Purkinje cell (primary cell): ENCODE measurements at places on chromosomes 12 and 14. TPM values are rescaled to one million over a fixed set of nuclear protein-coding genes. Genes with fewer than 3 reads are reported as not detected.

FBRSL1 gene
- 0.17 TPM in 2 replicates for polyA plus RNA-seq

AICDA gene
- polyA plus RNA-seq: not detected in 2 replicates

MIPOL1 gene
- 9.2 and 15.0 TPM in 2 replicates for polyA plus RNA-seq

NUDT4 gene
- 79.9 and 93.9 TPM in 2 replicates for polyA plus RNA-seq

LRP1-AS gene
- polyA plus RNA-seq: not detected in 2 replicates

DIABLO gene
- polyA plus RNA-seq: 50.7 and 61.4 TPM in 2 replicates

TEX52 gene
- not detected in 2 replicates for polyA plus RNA-seq

GPR84 gene
- not detected in 2 replicates for polyA plus RNA-seq

HOXC5 gene
- polyA plus RNA-seq: not detected in 2 replicates

KRT71 gene
- not detected in 2 replicates for polyA plus RNA-seq

DEGS2 gene
- 1.2 TPM in 1 of 2 replicates, not detected in the other for polyA plus RNA-seq

KRT2 gene
- polyA plus RNA-seq: not detected in 2 replicates

PYM1 gene
- polyA plus RNA-seq: 19.0 and 28.9 TPM in 2 replicates

KRT85 gene
- polyA plus RNA-seq: not detected in 2 replicates

GUCY2C gene
- polyA plus RNA-seq: not detected in 2 replicates

MYH7 gene
- polyA plus RNA-seq: not detected in 2 replicates

RPS6KL1 gene
- 7.9 and 15.2 TPM in 2 replicates for polyA plus RNA-seq

RXYLT1 gene
- polyA plus RNA-seq: 10.2 and 17.0 TPM in 2 replicates

C1QL4 gene
- polyA plus RNA-seq: not detected in 2 replicates

LALBA gene
- polyA plus RNA-seq: not detected in 2 replicates

C3AR1 gene
- not detected in 2 replicates for polyA plus RNA-seq

CPNE6 gene
- 30.4 and 42.2 TPM in 2 replicates for polyA plus RNA-seq

SLC5A8 gene
- polyA plus RNA-seq: 0.16 TPM in 1 of 2 replicates, not detected in the other

MVK gene
- 1.4 and 2.7 TPM in 2 replicates for polyA plus RNA-seq

GPRC5A gene
- not detected in 2 replicates for polyA plus RNA-seq

PITPNM2 gene
- polyA plus RNA-seq: 0.23 and 0.39 TPM in 2 replicates

GALNT8 gene
- 76.3 and 79.6 TPM in 2 replicates for polyA plus RNA-seq

POMT2 gene
- polyA plus RNA-seq: 0.62 and 1.1 TPM in 2 replicates

RASAL1 gene
- 5.5 TPM in 1 of 2 replicates, not detected in the other for polyA plus RNA-seq

NCOR2 gene
- 2.0 and 2.2 TPM in 2 replicates for polyA plus RNA-seq

CLSTN3 gene
- 125 and 134 TPM in 2 replicates for polyA plus RNA-seq

TPPP2 gene
- polyA plus RNA-seq: not detected in 2 replicates

SYNE3 gene
- 0.97 and 1.6 TPM in 2 replicates for polyA plus RNA-seq

CIPC gene
- 18.2 and 27.7 TPM in 2 replicates for polyA plus RNA-seq

CD69 gene
- polyA plus RNA-seq: 0.24 TPM in 1 of 2 replicates, not detected in the other

DHRS2 gene
- polyA plus RNA-seq: not detected in 2 replicates

RERGL gene
- polyA plus RNA-seq: 3.9 and 4.0 TPM in 2 replicates

MUCL1 gene
- polyA plus RNA-seq: 2.0 TPM in 1 of 2 replicates, not detected in the other

SLCO1B1 gene
- not detected in 2 replicates for polyA plus RNA-seq

KRT86 gene
- 0.19 and 0.92 TPM in 2 replicates for polyA plus RNA-seq

ACTR6 gene
- 168 and 186 TPM in 2 replicates for polyA plus RNA-seq

ADAMTS20 gene
- polyA plus RNA-seq: not detected in 2 replicates

MAP1LC3B2 gene
- polyA plus RNA-seq: 2.1 and 3.1 TPM in 2 replicates

ENO2 gene
- polyA plus RNA-seq: 224 and 335 TPM in 2 replicates

FGD4 gene
- polyA plus RNA-seq: 35.4 and 37.9 TPM in 2 replicates

CLBA1 gene
- polyA plus RNA-seq: 1.5 and 5.5 TPM in 2 replicates

TAPBPL gene
- 1.5 and 10.6 TPM in 2 replicates for polyA plus RNA-seq

KRT3 gene
- not detected in 2 replicates for polyA plus RNA-seq

TOMM20L gene
- not detected in 2 replicates for polyA plus RNA-seq

NINJ2 gene
- 0.92 and 2.6 TPM in 2 replicates for polyA plus RNA-seq

BEGAIN gene
- 0.74 and 0.87 TPM in 2 replicates for polyA plus RNA-seq

TRHDE gene
- polyA plus RNA-seq: 3.8 TPM in 2 replicates

FOXG1 gene
- polyA plus RNA-seq: 6.2 TPM in 1 of 2 replicates, not detected in the other

RAPGEF3 gene
- polyA plus RNA-seq: 0.04 and 1.0 TPM in 2 replicates

FAM222A gene
- polyA plus RNA-seq: 45.3 and 72.9 TPM in 2 replicates
